Stimulated activated CD4-positive, alpha-beta T cell treated with anti-CD3 and anti-CD28 coated beads, Interleukin-1b, Interleukin-23, amount 100 ng/mL, for 1 hour (primary cell): ENCODE measurements at places on chromosomes 3 and 15.
A peak's percentile ranks its signal among the peaks of the same experiment; 100 is the strongest.

- DNase-seq, result no peak
Observed at GRCh38 chr3:194990454-194991337, 280.3 kb downstream of the XXYLT1 start.

DNA sequence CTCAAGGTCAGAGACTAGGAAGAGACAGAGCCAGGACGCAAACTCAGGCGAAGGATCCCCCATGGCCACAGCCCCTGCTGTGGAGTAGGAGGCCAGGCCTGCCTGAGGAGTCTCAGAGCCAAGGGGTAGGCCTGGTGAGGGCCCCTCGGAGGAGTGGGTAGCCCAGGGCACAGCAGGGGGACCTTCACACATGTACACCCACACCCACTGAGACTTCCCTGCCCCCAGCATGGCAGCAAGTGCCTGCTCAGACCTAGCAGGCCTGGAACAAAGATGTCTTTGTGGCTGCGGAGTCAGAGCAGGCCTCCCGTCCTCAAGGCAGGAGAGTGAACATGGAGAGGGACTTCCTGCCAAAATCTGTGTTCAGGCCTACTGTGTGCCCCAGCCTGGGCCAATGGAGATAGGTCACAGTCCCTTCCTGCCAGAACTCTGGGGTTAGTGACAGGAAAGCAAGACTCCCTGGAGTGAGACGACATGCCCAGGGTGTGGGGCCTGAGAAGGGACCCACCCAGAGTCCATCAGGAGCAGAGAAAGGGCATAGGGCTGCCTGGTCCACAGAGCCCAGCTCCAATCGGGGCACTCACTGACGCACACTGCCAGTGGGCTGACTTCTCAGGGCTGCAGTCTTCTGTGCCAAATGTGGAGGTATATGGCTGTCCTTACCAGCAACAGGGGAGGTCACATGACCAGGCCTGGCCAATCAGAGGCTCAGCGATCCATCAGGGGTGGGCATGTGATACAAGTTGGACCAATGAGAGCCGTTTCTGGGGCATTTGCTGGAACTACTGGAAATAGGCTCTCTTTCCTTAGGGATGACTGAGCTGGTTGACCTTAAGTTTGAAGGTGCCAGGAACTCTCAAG, 2.3 kb downstream of the GRIP2 start:
- DNase-seq, result no peak

- DNase-seq, result no peak
Observed at GRCh38 chr3:95302044-95302443, 1239.2 kb downstream of the NSUN3 start.

GRCh38 chr3:192258721-192259120, 468.6 kb downstream of the FGF12 start:
- no peak for DNase-seq

DNA sequence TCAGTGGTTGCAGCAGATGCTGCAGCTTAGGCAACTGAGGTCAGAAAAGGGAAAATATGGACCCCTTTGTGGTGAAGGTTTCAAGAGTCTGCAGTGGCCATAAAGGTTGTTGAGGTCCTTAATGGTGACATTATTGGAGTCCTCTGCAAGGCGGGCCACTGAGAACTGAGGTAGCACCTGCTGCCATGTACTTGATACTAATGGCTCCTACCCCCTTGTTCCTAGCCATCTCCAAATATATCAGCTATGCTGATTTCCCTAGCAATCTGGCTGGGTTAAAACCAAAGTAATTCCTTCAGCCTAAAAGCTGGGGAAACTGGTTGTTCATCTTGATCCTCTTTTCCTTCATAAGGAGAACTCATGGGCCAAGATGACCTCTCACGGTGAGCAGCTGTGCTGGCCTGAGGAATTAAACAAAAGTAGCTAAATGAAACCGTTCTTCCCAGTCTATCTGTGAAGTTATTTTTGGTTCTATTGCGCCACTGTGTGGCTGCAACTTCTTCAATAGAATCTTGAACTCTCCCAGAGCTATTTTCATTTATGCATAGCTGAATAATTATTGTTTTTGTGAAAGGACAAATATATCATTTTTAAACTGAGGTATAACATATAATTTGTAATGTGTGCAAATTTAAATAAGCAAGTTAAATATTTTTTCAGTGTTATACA, 76.1 kb upstream of the PLSCR4 start:
- no peak for DNase-seq

DNA sequence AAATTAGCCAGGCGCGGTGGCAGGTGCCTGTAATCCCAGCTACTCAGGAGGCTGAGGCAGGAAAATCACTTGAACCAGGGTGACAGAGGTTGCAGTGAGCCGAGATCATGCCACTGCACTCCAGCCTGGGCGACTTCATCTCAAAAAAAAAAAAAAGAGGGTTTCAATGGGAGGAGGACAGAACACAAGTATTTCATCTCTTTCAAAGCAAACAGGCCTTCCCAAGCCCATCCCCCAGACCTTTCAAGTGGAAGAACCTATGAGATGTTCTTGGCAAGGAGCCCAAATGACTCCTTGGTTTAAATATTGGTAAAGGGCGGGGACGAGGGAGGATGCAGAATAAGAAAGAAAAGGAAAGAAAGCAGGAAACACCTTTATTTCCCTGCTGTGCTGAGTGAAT, 62.2 kb upstream of the MCF2L2 start:
- DNase-seq, result no peak

- DNase-seq, result no peak
Observed at GRCh38 chr3:127458696-127459604, 131.6 kb downstream of the TPRA1 start.

DNA sequence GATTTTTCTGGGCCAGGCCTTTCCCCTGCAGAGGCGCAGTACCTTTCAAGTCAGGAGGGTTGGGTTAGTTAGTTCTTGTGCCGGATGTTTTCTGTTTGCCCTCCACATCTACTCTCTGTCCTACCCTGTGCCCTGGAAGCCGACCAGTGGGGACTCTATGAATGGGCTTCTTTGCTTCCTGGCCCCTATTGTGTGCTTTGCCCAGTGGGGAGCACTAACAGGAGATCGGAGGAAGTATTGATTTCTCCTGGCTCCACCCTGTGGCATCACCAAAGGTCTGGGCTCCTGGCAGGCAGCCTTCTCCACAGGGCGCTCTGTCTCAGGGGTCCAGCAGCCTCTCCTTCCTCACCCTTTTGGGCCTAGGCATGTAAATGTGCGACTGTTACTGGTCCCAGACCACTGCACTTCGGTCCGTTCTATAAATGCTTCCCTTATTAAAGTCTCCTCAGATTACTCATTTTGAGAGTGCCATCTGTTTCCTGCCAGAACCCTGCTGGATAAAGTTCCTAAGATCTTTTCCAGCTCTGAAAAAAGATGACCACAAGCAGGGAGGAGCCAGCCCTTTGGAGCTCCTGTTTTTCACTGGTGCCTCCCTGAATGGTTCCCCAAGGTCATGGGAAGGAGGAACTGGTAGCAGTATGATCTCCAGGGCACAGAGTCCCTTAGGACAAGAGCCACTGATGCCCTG, 44.5 kb downstream of the CTDSPL start:
- no peak for DNase-seq

DNA sequence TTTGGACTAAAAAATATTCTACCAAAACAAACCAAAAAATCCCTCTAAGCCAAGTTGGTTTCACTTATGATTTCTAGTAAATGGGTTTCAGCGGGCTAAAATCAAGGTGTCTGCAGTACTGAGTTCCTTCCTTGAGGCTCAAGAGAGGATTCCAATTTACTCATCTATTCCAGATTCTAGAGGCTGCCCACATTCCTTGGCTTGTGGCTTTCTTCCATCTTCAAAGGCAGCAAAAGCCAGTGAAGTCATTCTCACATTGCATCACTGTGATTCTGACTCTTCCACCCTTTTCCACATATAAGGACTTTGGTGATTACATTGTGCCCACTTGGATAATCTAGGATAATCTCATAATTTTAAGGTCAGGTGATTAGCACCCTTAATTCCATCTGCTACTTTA, 48.1 kb downstream of the DPPA2 start:
- no peak for DNase-seq

DNA sequence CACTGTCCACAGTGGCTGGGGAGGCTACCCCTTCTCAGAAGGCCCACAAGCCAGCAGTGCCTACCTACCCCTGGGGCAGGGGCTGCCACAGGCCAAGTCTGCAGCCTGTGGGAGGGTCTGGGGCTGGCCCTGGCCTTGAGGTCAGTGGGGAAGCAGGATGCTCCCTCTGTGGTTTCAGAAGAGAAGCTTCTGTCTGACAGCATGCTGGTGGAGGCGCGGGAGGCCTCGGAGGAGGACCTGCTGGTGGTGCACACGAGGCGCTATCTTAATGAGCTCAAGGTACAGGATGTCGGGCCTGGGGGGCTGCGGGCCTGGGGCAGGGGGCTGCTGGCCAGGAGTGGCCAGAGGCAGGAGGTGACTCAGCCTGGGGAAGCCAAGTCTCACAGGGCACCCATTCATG, 3.2 kb downstream of the HDAC11 start:
- no peak for DNase-seq

GRCh38 chr3:187062526-187063177, 76.6 kb downstream of the RPL39L start:
- no peak for DNase-seq

- DNase-seq, result peak; percentile 2
Observed at GRCh38 chr3:32177702-32178198, 60.7 kb upstream of the CMTM8 start.
